ENCODE measurements at places on chromosomes 5 and 9.

GRCh38 chr5:14261235-14261634, 118.1 kb downstream of the TRIO start:
- no peak for DNase-seq

GRCh38 chr9:5438301-5439162, 807 bp upstream of the PLGRKT start:
- DNase-seq, result no peak

DNA sequence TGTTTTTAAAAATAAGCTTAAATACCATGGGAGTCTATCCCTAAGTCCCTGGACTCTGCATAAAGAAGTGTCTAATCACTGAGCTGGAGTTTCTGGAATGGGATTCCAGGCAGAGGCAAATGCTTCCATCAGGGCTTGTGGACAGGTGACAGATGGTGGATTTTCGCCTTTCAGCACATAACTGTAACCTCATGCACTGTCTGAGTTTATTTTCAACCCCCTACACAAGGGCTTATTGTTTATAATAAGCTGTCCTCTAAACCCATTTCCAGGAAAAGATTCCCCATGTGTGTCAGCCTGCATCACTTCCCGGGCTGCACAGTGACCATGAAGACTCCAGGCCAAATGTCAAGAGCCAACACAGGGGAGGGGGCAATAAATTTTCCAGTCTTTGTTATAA, 264.0 kb downstream of the PIK3R1 start:
- no peak for DNase-seq

- DNase-seq, result no peak
These were observed 290.5 kb upstream of the RASA1 start for GRCh38 chr5:86977190-86977589.

DNA sequence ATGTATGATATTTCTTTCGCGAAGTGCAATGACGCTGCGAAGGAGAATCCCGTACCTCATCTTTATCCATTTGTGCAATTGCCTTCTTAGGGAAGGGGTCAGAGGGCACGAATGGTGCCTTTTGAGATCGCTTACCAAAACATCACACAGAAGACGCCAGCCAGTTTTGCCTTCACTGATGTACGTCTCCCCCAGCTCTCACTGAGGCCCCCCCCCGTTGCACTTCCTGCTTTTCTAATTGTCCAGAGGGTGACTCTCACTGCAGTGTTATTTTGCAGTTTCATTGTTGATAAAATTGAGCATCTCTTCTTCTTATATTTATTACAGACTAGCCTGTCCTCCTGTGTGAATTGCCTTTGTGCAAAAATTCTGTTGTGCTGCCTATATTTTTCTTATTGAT, 39.0 kb upstream of the CACNA1B start:
- DNase-seq, result no peak

GRCh38 chr5:119578937-119579336, 50.4 kb upstream of the FAM170A start:
- DNase-seq, result no peak

DNA sequence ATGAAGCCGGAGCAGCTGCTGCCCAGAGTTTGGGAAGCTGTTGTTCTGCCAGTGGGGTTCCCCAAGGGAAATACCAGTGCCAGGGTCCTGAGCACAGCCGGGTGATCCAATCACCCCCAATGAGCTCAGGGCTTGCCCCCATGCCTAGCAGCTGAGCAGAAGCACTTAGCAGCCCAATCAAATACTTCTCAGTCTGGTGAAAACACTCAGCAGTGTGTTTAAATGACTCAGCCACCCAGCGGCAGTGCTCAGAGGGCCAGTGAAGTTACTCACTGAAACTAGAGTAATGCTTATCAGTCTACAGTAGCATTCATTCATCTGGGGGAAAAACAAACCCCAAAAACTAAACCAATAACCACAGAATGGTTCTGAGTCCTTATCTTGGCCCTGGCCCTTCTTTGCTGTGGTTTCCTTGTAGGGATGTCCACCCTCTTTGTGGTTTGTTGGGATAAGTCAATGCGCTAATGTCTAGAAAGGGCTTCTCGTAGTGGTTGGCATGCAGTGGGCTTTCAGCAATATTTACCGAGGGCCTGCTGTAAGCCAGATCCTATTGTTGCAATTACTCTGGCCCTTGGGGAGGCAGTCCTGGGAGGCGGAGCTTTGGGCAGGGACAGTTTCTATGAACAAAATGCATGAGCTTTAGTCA, 43.1 kb downstream of the LHX2 start:
- no peak for DNase-seq

DNA sequence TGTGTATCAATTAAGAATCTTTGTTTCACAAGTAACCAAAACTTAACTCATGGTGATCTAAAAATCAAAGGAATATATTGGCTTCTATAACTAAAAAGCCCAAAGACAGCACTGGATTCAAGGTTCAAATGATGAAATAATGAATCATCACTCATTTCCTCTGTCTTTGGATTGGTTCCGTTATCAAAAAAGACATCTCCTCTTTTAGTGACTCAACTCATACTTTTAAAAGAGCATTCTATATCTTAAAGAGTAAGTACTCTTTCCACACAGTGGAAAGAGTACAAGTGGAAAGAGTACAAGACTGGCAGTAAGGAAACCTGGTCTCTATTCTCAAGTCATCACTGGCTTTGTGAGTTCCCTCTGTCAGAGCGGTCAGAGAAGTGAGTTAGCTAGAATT, 141.4 kb upstream of the NMUR2 start:
- no peak for DNase-seq

DNA sequence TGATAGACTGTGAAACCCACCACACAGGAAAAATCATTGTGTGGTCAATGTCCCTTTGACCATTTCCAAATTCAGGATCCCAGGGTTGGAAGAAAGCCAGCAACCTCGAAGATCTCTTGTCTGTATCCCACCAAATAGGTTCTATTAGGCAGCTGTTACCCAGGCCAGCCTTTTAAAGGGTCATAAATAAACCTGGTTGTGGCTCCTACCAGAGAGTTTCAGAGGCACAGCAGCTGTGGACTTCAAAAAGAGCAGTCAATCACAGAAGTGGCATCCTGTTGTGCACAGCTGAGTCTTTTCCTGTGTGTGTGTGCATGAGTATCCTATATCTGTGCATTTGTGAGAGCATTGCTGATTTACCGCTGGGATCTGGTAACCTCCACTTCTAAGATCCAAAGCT, 23.7 kb upstream of the OR2S2 start:
- no peak for DNase-seq

Data from lower lobe of right lung (tissue), 2 donors.